ENCODE measurements at places on chromosomes 5 and 9.

- DNase-seq, result no peak
These were observed 17.0 kb downstream of the FGFR4 start for GRCh38 chr5:177103523-177104253.

- no peak for DNase-seq
These were observed 160.6 kb downstream of the NFIB start for GRCh38 chr9:14153310-14153720.

GRCh38 chr5:126438868-126439267, 15.7 kb downstream of the GRAMD2B start:
- no peak for DNase-seq

DNA sequence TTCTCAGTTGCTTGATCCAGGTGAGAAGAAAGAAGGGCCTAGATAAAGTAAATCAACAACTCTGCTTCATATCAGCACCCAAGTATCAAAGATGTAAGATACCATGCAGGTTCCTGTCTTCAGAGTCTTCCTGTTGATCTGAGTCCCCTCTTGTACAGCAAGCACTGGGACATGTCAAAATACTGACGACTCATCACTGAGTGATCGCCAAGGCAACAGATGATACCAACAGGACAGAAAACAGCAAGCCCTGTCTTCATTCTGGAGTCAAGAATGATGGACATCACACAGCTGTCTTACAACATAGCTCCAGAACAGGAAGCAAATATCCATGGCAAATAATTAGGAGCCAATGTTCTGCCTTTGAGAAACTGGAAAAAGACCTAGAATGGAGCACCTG, 83.7 kb downstream of the TARS1 start:
- DNase-seq, result no peak

DNA sequence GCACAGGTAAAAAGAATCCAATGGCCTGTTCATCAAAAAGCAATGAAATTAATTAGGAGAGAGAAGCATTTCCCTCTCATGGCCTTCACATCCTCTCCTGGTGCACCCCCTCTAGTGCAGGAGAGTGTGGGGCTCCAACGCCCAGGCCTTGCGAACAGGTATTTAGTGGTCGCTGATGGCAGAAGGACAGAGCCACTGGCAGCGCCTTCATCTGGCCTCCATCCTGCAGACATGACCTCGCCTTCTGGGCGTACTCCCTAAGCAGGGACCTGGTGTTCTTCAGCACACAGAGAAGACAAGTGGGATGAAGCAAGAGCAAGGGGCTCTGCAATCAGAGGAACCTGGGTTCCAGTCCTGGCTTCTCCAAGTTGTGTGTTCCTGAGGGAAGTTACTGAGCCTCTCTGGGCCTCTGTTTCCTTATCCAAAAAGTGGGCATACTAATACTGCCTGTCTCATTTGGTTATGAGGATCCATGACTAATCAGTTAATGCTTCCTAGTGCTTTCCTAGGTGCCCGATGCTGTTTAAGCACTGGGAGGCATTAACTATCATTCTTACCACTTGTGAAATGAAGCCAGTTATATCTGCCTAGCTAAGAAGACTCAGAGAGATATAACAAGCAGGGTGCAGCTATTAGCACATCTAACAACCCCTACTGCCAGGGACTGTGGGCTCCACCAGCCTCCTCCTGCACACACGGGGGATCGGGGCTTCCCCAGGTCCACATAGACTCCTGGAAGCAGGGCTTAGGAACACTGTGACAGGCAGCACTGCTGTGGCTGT, 77.3 kb downstream of the SEMA4D start:
- DNase-seq, result no peak

GRCh38 chr5:179827680-179828079, 7.0 kb downstream of the SQSTM1 start:
- DNase-seq, result peak; percentile 62

GRCh38 chr9:26296910-26297572, 595.6 kb downstream of the CAAP1 start:
- DNase-seq, result no peak

DNA sequence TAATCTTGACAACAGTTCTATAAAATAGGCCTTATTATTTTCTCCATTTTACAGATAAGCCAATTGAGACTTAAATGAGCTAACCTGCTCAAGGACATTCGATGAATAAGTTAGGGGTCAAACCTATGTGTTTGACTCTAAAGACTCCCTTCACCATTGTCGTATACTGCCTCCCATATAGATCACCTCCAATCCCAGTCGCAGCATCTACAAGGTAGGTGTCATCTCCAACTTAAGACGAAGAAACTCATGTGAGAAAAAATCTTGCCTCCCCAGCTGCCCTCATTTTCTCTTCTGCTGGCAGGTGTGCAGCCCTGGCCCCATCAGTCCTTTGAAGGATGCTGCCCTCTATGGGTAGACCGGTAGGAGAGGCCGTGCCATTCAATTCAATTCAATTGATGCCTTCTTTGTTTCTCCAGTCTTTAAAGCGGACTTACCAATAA, 75.2 kb upstream of the SMARCA2 start:
- DNase-seq, result peak; percentile 42
